ENCODE measurements at places on chromosomes 16 and 17.

- DNase-seq, result no peak
Observed at GRCh38 chr17:2058586-2059546, 4.0 kb downstream of the HIC1 start.

- DNase-seq, result no peak
Observed at GRCh38 chr17:66595893-66596292, 239.0 kb upstream of the CACNG5 start.

DNA sequence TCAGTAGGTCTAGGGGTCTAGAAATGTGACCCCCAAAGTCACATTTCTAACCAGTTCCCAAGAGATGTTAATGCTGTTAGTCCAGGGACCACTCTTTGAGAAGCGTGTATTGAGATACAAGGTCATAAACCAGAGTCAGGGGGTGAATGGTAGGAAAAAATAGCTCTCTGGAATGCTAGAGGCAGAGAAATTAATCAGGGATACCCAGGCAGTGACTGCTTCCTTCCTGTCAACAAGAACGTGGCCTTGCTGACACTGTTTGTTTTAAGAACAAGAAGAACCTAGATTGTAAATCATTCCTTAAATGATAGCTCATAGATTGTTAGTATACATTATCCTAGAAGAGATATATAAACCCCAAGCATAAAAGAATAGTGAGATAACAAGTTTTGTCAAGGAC is 43.8 kb downstream of the PITPNM3 start:
- DNase-seq, result no peak

GRCh38 chr17:65553646-65554552 is 7.5 kb downstream of the AXIN2 start:
- no peak for DNase-seq

DNA sequence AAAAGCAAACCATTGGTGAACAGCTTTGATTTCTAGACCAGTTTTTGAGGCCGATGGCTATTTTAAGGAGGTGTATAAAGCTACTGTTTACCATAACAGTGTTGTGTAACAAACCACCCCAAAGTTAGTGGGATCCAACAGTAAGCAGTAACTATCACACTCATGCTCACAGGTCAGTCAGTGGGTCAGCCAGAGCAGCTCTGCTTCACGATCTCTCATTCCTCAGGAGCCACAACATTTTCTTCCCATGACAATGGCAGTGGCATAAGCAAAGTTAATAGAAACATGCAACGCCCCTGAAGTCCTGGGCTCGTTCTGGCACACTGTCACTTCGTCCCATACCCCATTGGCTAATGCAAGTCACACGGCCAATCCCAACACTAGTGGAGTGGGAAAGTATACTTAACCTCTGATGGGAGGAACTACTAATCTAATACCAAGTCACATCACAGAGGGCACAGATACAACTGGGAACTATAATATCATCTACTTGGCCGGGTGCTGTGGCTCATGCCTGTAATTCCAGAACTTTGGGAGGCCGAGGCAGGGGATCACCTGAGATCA is 28.0 kb upstream of the B4GALNT2 start:
- DNase-seq, result no peak

GRCh38 chr17:44556832-44557606 is at the start of gene FZD2:
FZD2 (plus strand) TSS chr17:44557484; CDS start chr17:44557689, 205 bp downstream.
- DNase-seq, result peak; percentile 97

DNA sequence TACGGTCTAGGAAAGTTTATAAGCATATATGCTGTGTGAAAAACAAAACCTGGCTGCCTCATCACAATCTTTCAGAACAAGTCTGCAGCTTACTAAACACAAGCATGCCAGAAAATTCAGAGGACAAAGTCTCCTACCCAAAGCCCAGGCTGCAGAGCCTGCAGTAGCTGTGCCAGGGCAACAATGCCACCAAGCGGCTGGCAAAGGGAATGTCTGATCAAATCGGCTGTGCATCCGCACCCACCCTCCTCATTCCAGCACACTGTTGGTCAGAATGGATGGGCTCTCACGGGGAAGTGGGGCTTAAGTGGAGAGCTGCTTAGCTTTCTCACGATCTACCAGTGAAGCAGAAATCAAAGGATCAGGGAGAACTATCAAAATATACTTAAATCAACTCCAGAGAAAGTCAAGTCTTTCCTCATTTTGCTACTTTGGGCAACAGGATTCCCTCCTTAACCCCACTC is 73.5 kb downstream of the CYTH1 start:
- peak; percentile 91 for DNase-seq

DNA sequence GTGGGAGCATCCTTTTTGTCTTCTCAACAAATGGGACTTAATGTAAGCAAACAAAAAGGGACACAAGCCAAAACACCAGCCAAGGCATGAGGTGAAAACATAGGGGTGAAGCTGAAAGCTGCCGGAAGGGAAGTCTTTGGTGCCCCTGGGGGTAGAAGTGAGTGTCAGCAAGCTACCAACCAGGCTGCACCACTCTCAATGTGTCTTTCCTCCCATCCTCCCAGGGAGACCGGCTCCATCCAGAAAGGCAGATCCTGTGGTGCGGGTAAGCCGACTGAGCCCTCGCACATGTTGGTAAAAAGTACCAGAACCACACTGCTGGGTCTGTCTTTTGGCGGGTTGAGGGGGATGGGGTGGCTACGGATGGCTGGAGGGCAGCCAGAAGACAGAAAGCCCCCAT is 52.0 kb upstream of the SREBF1 start:
- DNase-seq, result no peak

GRCh38 chr17:61735807-61736206 is 127.5 kb downstream of the BRIP1 start:
- DNase-seq, result no peak

- DNase-seq, result no peak
Observed at GRCh38 chr17:7674934-7675333, 12.4 kb downstream of the TP53 start.

GRCh38 chr17:39926588-39927100 is 757 bp downstream of the ORMDL3 start:
- peak; percentile 46 for DNase-seq

GRCh38 chr16:73356401-73357079 is 308.6 kb upstream of the ZFHX3 start:
- no peak for DNase-seq

- no peak for DNase-seq
Observed at GRCh38 chr16:20791923-20792612, 14.2 kb downstream of the ERI2 start.

DNA sequence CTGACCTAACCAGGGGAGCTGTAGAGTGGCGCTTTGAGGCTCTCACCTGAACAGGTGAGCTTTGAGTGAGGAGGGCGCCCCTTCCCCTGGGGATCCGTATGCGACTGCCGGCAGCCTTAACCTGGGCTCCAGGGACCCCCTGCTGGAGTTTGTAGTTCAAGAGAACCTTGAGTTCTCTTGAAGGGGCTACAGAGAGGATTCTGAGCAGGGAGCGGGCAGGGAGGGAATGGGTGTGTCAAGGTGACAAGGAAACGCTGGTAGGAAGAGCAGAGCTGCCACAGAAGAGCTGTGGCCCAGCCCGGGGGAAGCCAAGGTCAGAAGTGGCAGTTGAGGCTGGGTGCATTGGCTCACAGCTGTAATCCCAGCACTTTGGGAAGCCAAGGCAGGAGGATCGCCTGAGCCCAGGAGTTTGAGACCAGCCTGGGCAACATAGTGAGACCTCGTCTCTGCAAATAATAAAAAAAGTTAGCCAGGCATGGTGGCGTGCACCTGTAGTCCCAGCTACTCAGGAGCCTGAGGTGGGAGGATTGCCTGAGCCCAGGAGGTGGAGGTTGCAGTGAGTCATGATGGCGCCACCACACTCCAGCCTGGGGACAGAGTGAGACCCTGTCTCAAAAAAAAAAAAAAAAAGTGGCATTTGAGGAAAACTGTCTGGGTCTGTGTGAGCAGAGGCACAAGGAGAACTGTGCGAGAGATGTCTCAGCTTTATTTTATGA is 1.2 kb downstream of the LLGL2 start:
- DNase-seq, result no peak

GRCh38 chr17:699345-699744 is 15.3 kb downstream of the VPS53 start:
- no peak for DNase-seq

- no peak for DNase-seq
Observed at GRCh38 chr17:79295307-79295706, 220.7 kb downstream of the ENGASE start.

GRCh38 chr17:30823421-30823820 is 1.1 kb downstream of the CRLF3 start:
- no peak for DNase-seq

GRCh38 chr17:37701496-37701898 is 43.4 kb downstream of the HNF1B start:
- no peak for DNase-seq

GRCh38 chr16:85606904-85607303 is 6.2 kb upstream of the GSE1 start:
- no peak for DNase-seq

GRCh38 chr16:83742124-83742899 is 65.5 kb upstream of the HSBP1 start:
- no peak for DNase-seq

DNA sequence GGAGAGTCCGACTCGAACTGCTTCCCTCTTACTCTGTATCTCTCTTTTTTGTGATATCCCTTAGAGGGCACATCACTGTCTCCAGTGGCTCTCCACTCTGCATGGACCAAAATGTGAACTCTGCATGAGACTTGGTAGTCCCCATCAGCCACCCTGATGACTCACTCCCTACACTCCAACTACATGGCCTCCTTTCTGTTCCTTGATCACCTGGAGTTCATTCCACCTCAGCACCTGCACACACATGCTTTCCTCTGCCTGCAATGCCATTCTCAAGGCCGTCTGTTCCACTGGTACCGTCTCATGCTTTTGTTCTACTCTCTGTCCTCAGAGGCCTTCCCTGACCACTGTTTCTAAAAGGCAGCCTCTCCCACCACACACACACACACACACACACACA is 109.3 kb downstream of the DNAH9 start:
- DNase-seq, result no peak

DNA sequence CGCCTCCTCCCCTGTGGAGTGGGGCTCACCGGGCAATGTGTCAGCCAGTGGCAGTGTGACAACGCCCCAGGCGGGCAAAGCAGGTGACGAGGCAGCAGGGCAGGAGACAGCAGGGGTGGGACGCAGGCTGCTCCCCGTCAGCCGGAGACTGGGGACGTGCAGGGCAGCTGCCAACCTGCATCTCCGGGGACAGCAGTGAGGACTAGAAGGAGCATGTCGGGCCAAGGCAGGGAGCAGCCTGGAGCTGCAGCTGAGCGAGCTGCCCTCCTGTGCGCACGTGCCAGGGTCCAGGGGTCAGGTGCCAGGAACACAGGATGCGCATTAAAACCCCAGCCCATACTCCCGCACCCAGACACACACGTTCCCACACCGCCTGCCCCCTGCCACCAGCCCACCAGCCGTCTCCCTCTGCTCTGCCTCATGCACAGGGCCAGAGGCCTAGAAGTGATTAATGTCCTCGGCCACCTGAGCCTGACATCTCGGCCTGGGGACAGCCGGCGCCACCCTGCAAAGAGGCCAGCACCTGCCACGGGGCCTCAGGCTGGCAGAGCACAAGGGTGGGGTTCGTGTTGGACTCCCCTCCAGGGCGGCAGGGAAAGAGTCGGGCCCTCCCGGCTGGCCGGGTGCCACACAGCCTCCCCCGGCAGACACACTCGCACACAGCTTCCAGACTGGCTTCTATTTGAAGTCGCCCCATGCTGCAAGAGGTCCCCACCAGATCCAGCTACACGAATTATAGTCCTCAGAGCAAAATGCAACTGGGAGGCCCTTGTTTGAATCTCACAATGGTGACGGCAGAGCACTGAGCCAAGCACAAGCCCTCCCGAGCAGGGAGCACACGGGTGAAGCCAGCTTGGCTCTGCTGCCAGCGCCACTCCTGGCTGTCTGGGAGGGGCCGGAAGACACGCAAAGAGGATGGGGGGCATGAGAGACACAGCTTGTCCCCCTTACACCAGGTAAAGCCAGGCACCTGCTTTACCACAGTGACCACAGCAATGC is 90.4 kb downstream of the RBFOX3 start:
- no peak for DNase-seq

GRCh38 chr17:4449736-4450135 is 16.0 kb downstream of the SPNS3 start:
- no peak for DNase-seq

DNA sequence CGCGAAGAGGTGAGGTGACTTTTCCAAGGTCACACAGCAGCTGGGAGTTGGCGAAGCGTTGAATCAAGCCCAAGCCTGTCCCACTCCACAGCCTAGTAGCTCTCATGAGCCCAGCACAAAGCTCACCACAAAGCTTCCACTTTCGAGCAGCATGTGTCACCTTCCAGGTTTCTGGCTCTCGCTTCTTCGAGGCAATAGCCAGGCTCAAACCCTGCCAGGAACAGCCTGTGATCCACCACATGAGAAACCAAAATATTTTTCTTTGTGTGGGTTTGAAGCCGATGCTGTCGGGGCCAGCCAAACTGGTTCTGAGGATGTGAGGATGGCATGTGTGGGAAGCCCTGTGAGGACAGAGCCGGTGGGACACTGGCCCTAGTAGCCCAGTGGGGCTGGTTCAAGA is 68.1 kb downstream of the COG7 start:
- no peak for DNase-seq

- no peak for DNase-seq
Observed at GRCh38 chr17:48047113-48047740, 932 bp upstream of the NFE2L1 start.

DNA sequence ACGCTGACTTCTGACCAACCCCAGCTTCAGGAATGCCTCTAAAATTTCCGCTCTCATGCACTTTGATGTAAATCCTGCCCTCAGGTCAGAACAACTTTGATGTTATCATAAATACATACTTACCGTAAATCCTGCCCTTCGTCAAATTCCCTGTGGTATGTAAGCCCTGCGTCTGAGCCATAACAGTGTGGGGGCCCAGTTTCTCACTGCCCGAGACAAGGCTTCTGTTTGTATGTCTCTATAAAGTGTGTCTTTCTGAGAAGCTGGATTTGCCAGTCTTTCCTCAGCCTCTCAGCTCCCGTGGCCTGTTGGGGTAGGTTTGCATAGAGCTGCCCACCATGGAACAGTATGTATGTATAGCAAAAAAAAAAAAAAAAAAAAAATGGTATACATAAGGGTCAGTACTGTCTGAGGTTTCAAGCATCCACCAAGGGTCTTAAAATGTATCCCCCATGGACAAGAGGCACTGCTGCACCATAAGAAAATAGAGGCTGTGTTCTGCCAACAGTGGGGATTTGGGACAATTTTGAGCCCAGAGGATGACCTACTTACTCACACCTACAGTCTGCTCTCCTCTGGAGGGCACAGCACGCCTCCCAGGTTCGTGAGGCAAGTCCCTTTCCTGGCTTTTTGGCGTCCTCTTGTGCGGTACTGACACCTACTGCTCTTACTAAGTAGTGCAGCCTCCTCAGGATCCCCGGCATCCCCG is 17.5 kb downstream of the PRMT7 start:
- DNase-seq, result peak; percentile 83

- peak; percentile 93 for DNase-seq
Observed at GRCh38 chr17:40457964-40458791, 14.9 kb downstream of the IGFBP4 start.

DNA sequence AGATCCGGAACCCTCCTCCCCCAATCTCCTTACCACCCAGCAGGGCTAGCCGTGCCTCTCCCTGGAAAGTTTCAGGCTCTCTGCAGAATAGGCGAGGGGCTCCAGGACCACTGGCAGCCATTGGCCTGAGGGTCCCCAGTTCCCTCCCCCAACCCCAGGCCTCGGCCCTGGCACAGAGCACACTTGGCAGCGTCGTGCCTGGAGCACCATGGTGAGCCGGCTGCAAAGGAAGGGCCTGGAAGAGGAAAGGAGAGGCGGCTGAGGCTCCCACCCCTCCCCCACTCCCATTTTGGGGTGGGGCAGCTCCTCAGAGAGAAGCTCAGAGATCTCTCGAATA is 369 bp upstream of the BTBD17 start:
- no peak for DNase-seq

All from urothelium cell line (cell line).